ENCODE measurements at places on chromosomes 2 and 18.

DNA sequence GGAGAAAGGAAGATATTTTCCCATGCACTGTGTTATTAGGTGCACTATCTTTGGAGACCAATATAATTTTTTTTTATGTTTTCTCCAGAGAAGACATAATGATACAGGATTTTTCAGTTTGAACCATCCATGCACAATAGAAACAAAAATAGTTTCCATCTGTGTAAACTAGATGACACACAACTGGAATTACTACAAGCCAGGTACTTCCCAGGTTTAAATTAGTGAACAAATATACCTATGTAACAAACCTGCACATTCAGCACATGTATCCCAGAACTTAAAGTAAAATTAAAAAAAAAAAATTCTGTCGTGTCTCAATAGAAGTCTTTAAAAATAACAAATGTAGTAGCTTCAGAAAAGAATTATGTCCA, 1616.8 kb upstream of the ACVR2A start:
- no peak for DNase-seq

- no peak for DNase-seq
Observed at GRCh38 chr2:240060977-240061591, 7.8 kb upstream of the OR6B3 start.

DNA sequence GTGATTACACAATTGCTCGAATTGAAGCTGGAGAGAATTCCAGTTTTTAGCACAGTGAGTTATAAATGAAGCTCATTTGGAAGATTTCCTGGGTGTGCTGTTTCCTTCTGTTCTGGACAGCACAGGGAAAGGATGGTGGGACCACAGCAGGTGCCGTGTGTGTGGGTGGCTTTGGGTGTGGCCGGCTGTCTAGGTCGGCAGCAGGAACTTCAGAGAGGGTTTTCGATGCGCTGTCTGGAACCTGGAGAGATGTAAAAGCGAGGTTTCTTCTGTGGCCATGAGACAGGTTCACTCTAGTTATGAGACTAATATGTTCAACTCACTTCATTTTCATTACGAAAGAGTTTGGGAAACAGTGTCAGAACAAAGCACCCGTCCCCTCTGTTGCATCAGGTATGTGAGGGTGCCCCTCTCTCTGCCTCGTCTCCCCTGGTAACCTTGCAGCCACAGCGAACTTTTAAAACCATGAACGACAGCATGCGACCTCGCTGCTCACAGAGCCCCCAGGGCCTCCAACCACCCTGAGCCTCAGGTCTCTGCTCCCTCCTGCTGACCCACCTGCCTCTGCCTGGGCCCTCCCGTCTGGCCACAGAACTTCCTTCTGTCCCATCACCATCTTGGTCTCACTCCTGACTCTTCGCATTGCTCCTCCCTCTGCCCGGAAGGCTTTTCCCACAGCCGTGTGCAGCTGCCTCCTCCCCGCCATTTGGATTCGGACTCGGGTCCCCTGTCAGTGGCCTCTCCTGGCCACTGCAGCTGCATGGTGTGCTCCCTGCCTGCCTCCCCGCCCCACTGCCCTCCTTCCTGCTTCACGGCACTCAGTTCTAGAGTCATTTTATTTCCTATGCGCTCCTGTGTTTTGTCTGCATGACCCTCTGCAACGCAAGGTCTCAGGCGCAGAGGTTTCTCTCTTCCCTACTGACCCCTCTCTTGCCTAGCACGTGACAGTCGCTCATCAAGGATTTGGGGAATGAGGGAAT, 151.2 kb downstream of the NDUFA10 start:
- DNase-seq, result no peak

DNA sequence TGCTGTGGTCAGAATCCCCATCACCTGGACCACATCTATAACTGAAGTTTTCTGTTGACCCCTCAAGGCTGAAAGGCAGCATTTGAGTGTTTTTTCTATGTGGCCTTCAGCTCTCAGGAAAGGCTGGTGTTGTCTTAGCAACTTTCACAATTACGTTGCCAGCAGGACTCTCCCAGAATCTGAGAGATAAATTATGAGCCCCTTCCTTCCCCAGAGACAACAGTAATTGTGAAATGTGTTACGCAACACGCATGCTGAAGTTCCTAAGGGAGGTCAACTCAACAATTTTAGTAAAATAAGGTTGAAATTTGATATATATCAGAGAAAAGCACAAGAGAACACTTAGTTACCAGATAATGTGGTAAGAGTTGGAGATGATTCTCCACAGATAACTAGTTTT, 216.5 kb upstream of the SLC8A1 start:
- DNase-seq, result no peak

DNA sequence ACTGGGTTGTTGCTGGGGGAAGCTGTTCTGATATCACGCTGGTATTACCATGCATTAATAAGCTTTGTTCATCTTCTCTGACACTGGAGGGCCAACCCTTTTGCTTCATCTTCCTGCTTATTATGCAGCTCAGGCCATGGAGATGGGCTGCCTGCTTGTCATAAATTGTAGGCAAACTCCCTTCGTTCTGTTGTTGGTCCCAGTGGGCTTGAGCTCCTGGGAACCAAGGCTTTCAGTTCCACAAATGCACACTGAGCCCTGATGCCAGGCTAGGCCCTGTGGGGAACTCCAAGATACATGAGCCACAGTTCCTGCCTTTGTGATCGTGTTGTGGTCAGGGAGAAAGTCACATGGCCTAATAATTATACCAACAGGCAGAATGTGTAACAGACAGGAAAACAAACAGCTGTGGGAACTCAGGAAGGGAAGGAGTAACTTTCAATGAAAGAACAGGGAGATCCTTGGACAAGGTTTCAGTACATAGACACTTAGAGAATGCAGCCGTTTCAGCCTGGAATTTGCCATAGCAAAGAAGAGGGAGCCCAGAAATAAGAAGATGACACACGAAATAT, 49.0 kb upstream of the BCL2L11 start:
- DNase-seq, result no peak

DNA sequence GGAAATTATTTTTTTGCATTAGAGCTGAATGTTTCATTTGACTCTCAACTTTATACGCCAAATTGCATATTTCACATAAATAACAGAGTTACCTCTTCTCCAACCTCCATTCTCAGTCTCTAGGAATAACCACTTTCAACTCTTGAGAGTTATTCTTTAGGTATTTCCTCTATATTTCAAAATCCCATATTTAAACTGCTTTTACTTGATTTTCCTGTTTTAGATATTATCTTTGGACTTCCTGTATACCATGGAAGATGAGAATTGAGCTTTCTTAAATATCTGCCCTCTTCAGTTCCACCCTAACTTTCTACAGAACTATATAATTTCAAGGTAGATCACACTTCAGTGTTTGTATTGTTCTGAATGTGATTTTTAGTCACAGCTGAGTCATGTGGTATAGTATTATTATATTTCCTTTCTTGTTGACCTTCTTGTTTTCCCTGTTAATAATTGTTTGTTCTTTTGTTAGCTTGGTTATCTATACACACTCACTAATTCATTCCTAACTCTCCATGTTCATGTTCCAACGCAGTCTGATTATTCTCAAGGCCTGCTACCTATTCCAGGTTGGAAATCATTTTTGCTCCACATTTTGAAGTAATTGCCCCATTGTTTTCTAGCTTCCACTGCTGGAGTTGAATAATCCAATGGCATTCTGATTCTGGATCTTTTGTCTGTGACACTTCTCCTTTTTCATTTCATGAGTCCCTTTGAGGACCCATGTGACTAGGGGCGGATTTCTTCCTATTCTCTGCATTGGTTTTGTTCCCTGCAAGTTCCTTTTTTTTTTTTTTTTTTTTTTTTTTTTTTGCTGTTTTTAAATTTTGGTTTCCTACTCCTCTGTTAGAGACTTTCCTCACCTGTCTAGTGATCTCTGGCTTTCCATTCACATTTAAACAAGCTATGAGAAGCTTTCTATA, 156.8 kb upstream of the RBMS1 start:
- DNase-seq, result no peak

DNA sequence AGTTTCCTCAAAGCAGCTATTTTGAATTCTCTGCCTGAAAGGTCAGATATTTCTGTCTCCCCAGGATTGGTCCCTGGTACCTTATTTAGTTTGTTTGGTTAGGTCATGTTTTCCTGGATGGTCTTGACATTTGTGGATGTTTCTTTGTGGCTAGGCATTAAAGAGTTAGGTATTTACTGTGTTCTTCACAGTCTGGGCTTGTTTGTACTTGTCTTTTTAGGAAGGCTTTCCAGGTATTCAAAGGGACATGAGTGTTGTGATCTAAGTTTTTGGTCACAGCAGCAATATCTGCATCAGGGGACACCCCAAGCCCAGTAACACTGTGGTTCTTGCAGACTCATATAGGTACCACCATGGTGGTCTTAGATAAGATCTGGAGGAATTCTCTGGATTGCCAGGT, 11.8 kb downstream of the MYO3B start:
- no peak for DNase-seq

GRCh38 chr2:239131521-239131920, 269.3 kb downstream of the HDAC4 start:
- DNase-seq, result no peak

- no peak for DNase-seq
Observed at GRCh38 chr18:12991821-12992179, 638 bp downstream of the CEP192 start.

DNA sequence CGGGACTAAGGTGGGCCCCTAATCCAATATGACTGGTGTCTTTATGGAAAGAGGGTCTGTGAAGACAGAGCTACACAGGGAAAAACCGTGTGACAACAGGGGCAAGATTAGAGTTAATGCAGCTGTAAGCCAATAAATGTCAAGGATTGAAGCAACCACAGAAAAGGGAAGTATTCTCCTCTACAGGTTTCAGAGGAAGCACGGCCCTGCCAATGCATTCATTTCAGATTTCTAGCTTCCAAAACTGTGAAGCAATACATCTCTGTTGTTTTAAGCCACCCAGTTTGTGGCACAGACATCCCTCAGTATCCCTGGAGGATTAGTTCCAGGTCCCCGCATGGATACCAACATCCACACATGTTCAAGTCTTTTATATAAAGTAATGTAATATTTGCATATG, 48.8 kb downstream of the SPP2 start:
- no peak for DNase-seq

DNA sequence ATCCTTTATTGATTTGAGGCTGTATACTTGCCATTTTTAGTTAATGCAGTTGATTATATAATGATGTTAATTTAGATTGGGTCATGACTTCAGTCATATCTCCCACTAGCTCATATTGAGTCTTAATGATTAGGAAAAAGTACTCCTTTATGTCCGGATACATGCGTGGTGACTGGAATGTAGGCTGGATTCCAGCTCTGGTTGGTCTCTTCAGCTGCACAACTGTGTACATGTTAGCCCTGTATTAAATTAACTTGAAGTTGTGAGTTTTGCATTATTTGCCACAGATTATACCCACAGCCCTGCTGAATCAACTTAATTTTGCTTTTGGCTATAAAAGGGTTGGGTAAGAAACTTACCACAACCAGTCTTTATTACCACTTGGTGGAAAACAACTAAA, 22.5 kb downstream of the MOB4 start:
- no peak for DNase-seq

GRCh38 chr18:8967573-8967972, 134.9 kb upstream of the NDUFV2 start:
- no peak for DNase-seq

DNA sequence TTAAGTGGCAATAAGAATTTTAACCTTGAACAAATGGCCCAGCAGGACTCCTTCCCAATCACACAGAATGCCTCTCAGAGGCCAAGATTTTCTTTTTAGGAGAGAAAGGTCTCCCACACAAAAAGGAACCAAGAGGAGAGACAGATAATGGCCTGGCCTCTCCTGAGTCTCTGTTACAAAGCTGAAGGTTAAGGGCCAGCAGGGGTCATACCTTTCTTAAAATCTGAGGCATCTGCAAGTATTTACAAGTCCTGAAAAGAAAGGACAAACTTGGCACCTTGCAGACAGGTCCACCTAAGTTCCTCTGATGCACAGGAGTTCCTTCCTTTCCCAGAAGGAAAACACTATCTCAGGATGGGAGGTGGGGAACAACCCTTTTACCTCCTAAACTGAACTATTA, 142.3 kb downstream of the TMEM163 start:
- DNase-seq, result no peak

- no peak for DNase-seq
Observed at GRCh38 chr2:72034353-72035095, 113.1 kb downstream of the CYP26B1 start.

GRCh38 chr2:86186431-86186830, 8.8 kb downstream of the IMMT start:
- no peak for DNase-seq

GRCh38 chr18:48317781-48318381, 91.3 kb downstream of the ZBTB7C start:
- no peak for DNase-seq

DNA sequence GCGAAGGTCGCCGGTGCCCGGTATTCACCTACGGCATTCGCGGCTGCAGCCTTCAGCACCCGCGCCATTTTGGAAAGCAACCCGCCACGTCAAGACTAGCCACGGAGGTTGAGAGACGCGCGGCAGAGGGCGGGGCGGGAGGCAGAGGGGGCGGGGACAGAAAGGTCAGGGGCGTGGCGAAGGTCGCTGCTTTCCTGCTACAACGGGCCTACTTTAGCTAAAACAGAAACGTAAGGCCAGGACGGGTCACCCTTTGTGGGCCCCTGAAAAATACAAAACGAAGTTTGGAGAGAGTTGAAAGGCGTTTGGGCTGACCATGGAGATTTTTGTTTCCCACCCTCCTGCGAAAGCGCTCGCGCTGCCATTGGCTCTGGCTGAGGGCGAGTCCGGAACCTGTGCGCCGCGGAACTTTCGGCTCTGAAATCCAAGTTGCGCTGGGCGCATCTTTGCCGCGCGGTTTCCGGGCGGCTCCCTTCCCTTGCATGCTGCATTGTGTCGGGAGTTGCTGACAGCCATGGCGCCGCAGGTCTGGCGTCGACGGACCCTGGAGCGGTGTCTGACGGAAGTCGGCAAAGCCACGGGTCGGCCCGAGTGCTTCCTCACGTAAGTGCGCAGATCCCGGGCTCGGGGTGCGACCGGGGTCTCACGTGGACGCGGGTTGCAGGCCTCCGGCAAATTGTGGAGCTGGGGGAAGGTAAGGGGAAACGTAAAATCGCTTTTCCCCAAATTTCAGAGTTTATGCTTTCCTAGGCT, at the start of the genes MCEE and MPHOSPH10:
Gene MCEE (minus strand): TSS at position 78 of the 753 bp plus-strand sequence. CDS start 10 bp downstream, at position 68.
Gene MPHOSPH10 (plus strand): TSS at position 483 of the 753 bp plus-strand sequence. CDS start 32 bp downstream, at position 515.
- peak; percentile 97 for DNase-seq

DNA sequence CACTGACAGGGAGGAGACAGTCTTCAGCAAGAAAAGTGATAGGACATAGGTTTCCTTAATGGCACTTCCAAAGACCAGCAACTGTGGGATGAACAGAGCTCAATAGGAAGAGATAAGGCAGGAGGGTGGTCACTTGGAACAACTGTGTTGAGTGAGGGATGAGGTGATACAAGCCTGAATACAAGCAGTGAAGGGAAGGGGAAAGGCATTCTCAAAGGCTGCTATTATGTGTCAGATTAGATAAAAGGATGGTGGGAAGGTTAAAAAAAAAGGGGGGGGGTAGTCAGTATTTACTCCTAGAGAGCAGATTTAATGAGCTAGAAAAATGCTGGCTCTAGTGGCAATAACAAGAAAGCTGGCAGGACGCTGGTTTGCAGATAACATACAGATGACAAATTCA, 25.7 kb downstream of the CCBE1 start:
- DNase-seq, result no peak

DNA sequence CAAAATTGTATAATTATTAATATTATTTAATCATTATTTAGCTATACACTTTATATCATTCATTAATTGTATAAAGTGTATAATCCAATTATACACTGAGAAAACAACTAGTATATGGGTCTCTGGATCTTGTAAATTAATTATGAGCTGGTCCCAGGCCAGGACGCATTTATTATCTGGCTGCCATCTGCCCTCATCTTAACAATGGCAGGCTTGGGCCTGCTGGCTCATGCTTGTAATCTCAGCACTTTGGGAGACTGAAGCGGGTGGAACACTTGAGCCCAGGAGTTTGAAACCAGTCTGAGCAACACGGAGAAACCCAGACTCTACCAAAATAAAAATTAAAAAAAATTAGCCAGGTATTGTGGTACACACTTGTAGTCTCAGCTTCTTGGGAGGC, 502.2 kb upstream of the NRXN1 start:
- DNase-seq, result no peak

Data from cardiac septum (tissue), 1 donor.